Panc1 (cell line): ENCODE measurements at places on chromosomes 2 and 18. TPM values are rescaled to one million over a fixed set of nuclear protein-coding genes. Genes with fewer than 3 reads are reported as not detected.

The GPR39 gene
- total RNA-seq, result 9.0 TPM

The ADD2 gene
- 0.26 TPM for total RNA-seq

The TUBA3D gene
- not detected for total RNA-seq

The AP1S3 gene
- 66.3 TPM for total RNA-seq

The ALPI gene
- total RNA-seq, result not detected

The C1GALT1C1L gene
- total RNA-seq, result 0.54 TPM

The CNRIP1 gene
- not detected for total RNA-seq

- H3K4me3 ChIP-seq, result no peak overlapping the region
- no peak overlapping the region for H3K27ac ChIP-seq
- H3K27me3 ChIP-seq, result no peaks in the 10 kb centered on the region
- DNase-seq, result no peak
- H3K36me3 ChIP-seq, result no peaks in the 10 kb centered on the region
- H3K4me1 ChIP-seq, result no peaks in the 10 kb centered on the region
Measured at GRCh38 chr2:2083113-2083758, 247.8 kb downstream of the MYT1L start.

DNA sequence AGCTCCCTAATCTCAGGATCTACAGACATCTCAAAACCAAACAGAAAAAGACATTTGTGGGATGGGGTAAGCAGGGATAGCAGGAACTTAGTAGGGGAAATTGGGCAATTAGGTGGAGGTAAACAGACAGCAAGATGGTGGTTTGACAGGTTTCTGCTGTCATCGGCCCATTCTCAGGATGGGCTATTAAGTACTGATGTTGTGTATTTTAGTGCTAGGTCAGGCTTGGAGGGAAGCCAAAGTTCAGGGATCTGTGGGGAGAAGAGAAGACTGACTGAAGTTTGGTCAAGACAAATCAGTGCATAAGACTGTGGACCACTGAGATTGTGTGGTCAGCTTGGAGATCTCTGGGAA, 96.8 kb upstream of the THUMPD2 start:
- H3K27me3 ChIP-seq, result no peaks in the 10 kb centered on the region
- H3K4me3 ChIP-seq, result no peak overlapping the region
- no peaks in the 10 kb centered on the region for H3K36me3 ChIP-seq

DNA sequence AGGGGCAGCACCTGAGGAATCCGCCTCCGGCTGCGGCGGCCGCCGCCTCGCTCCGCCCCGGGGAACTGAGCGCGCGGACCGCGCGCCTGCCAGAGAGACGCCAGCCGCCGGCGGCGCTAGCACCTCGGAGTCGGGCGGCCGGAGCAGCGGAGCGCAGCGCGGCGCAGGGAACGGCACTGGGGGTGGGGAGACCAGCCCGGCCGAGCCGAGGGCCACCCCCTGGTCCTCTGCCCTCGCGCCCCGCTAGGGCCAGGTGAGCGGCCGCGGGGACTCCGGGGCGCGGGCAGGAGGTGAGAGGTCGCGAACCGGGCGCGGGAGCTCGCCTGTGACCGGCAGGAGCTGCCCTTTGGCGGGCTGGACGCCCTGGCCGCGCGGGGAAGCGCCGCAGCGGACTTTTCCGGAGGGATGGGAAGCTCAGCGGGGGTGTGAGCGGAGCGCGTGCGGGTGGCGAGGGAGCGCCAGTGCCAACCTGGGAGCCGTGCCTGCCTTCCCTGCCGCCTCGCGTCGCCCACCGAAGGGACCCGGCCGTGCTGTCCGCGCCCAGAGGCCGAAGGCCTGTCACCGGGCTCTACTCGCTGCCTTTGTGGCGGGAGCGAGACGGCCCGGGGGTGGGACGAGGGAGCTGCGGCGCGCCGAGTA, at the start of gene GREB1L:
Gene GREB1L, plus strand, starts transcription at position 92 of the 639 bp plus-strand sequence. CDS start 141,287 bp downstream, outside the sequence.
- no peak for DNase-seq
- H3K27me3 ChIP-seq, result no peaks in the 10 kb centered on the region
- peak within 1 kb of the TSS; percentile 59 for H3K4me3 ChIP-seq
- H3K27ac ChIP-seq, result peak within 1 kb of the TSS; percentile 72

DNA sequence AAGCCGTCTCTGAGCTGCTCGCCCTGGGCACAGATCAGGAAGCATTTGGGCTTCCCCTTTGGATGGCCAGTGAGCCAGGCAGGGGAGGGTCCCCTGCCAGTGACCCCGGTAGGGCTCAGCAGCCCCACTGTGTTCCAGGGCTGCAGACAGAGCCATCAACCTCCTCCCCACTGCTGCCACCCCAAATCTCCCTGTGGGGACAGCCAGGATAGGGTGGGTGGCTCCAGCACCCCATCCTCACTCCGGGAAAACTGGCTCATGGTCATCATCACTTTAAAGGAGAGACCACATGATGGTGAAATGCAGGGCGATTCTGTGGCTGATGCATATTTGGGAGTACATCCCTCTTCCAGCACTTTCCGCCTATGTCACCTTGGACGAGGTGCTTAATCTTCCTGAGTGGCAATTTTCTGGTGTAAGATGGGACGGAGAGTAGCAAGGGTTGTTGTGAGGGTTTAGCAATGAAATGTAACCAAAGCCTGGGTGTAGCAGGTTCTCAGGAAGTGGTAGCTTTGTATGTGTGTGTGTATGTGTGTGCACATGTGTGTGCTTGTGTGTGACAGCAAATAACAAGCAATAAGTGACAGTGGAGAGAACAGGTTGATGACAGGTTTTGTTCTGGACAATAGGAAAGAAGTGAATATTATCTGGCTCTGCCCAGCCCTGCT, 61.8 kb downstream of the ACAA2 start:
- no peaks in the 10 kb centered on the region for H3K4me1 ChIP-seq
- DNase-seq, result no peak
- no peak overlapping the region for H3K4me3 ChIP-seq
- H3K27me3 ChIP-seq, result no peaks in the 10 kb centered on the region
- no peak overlapping the region for H3K27ac ChIP-seq

DNA sequence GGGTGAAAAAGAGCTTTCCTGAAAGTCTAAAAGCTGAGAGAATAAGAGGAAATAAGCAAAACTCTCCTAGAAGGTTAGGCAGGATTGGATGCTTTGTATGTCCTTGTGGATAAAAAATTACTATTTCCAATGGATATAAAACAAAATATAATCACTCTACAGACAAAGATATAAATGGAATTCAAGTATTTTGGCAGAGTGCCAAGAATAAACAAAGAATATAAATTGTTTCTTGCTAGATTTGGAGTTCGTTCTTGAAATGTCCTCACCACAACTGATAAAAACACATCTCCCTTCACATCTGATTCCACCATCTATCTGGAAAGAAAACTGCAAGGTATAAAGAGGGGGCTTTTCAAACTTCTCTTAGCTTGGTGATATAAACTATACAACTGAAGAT, 13.3 kb downstream of the SULT1C3 start:
- H3K36me3 ChIP-seq, result no peaks in the 10 kb centered on the region
- no peaks in the 10 kb centered on the region for H3K4me1 ChIP-seq
- DNase-seq, result no peak
- H3K27ac ChIP-seq, result no peak overlapping the region
- no peaks in the 10 kb centered on the region; the same call in 1 of the 2 replicates for H3K27me3 ChIP-seq

DNA sequence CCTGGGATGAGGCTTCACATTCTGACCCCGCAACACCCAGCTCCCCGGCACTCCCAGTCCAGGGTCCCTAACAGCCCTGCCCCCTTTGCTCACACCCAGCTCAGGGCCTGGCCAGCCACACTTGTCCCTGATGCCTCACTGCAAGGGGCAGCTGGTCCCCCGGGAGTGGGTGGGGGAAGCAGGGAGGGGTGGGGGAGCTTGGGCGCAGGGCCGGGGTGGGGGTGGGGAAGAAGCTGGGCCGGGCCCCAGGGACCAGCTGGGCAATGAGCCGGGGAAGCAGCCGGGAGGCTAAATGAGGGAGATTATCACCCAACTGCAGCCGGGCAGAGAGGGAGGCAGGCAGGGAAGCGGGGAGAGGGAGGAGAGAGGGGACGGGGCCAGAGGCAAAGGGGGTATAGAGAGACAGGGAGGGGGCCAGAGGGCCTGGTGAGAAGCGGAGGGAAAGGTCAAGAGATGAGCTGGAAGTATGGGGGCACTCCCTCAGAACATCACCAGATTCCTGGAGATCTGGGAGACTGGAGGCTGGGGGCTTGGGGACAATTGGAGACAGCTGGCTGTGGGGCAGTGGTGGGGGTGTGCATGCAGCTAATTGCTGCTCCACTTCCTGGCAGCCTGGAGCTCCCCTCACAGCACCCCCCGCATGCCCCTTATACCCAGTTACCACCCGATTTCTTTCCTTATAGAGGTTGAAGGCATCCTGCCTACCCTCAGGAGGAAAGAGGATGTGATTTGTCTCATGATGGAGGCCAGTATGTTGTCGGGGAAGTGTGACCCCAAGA, 2.5 kb upstream of the ASIC4 start:
- H3K4me3 ChIP-seq, result no peak overlapping the region
- H3K27me3 ChIP-seq, result no peaks in the 10 kb centered on the region; the same call in 1 of the 2 replicates
- DNase-seq, result no peak
- no peak overlapping the region for H3K27ac ChIP-seq
- H3K4me1 ChIP-seq, result peaks cover 22% of the 10 kb centered on the region

- no peak overlapping the region for H3K27ac ChIP-seq
- no peaks in the 10 kb centered on the region for H3K4me1 ChIP-seq
- H3K4me3 ChIP-seq, result no peak overlapping the region
- DNase-seq, result no peak
- H3K36me3 ChIP-seq, result no peaks in the 10 kb centered on the region
- H3K27me3 ChIP-seq, result no peaks in the 10 kb centered on the region; the same call in 1 of the 2 replicates
Measured at GRCh38 chr2:217805668-217806481, 196.9 kb downstream of the TNS1 start.

- H3K4me1 ChIP-seq, result no peaks in the 10 kb centered on the region
- H3K4me3 ChIP-seq, result no peak overlapping the region
- H3K27ac ChIP-seq, result no peak overlapping the region
- H3K27me3 ChIP-seq, result no peaks in the 10 kb centered on the region
Measured at GRCh38 chr18:51425889-51426288, 228.4 kb upstream of the MEX3C start.

DNA sequence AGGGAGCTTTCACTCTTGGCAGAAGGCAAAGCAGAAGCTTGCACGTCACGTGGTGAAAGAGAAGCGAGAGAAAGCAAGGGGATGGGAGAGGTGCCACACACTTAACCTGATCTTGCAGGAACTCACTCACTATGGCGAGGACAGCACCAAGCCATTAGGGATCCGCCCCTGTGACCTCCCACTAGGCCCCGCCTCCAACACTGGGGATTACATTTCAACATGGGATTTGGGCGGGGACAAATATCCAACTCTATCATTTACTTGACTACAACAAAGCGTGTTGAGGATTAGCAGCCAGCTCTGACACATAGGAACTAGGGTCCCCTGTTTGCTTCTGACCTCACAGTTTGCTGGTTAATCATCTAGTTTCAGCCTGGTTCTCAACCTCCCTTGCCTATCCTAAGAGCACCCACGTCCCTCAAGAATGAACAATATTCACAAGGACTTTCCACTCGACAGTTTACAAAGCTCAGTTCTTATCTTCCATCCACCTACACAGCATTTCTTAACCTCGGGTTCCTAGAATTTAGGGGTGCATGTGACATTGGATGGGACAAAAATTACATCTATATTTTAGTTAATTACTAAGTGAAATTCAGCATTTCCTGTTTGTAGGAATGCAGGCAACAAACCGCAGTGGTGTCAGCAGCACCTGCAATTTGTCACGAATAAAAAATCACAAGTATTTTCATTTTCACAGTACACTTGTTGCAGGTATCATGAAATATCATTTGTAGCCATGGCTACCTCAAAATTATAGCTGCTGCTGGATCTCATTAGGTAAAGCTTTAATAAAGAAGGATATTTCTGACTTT, 36.0 kb downstream of the LBH start:
- DNase-seq, result no peak
- no peaks in the 10 kb centered on the region for H3K36me3 ChIP-seq
- no peak overlapping the region for H3K27ac ChIP-seq

- H3K4me3 ChIP-seq, result no peak overlapping the region
- no peak overlapping the region for H3K27ac ChIP-seq
- H3K36me3 ChIP-seq, result peaks cover 49% of the 10 kb centered on the region
- no peaks in the 10 kb centered on the region for H3K27me3 ChIP-seq
- no peaks in the 10 kb centered on the region for H3K4me1 ChIP-seq
- DNase-seq, result no peak
Measured at GRCh38 chr2:17733599-17733998, 20.0 kb downstream of the SMC6 start.
